ENCODE measurements at places on chromosomes 11 and 22. TPM values are rescaled to one million over a fixed set of nuclear protein-coding genes. Genes with fewer than 3 reads are reported as not detected.

Gene PATE4
- total RNA-seq, result not detected

Gene BCO2
- 0.68 TPM for total RNA-seq

Gene KBTBD3
- total RNA-seq, result 3.4 TPM

Gene KDM4E
- not detected for total RNA-seq

Gene CARD10
- total RNA-seq, result 61.6 TPM

Gene FOLR3
- not detected for total RNA-seq

Gene ASPHD2
- total RNA-seq, result 1.2 TPM

Gene ANKRD13D
- total RNA-seq, result 32.3 TPM

Gene PHOX2A
- total RNA-seq, result not detected

Gene BDNF
- 0.85 TPM for total RNA-seq

Gene GNAZ
- total RNA-seq, result 0.37 TPM

Gene ACR
- total RNA-seq, result 0.34 TPM

Gene GLYATL1
- 0.17 TPM for total RNA-seq

Gene ATG13
- 67.3 TPM for total RNA-seq

Gene P2RY6
- total RNA-seq, result 0.05 TPM

Gene AHNAK
- total RNA-seq, result 766 TPM

Gene POTEH
- total RNA-seq, result not detected

Gene SMIM35
- not detected for total RNA-seq

Gene SLC6A5
- total RNA-seq, result not detected

Gene C11orf86
- total RNA-seq, result not detected

Gene CDKN1C
- 37.2 TPM for total RNA-seq

Gene HBE1
- not detected for total RNA-seq

Gene SLC25A45
- total RNA-seq, result 1.0 TPM

Gene CECR2
- 0.17 TPM for total RNA-seq

Gene ARHGEF12
- total RNA-seq, result 159 TPM

Gene MMP13
- not detected for total RNA-seq

Gene SOX6
- total RNA-seq, result 0.09 TPM

Gene FXYD2
- total RNA-seq, result 0.74 TPM

Gene OR6A2
- total RNA-seq, result 0.17 TPM

Gene IFITM1
- total RNA-seq, result 0.37 TPM

Gene TRIM6
- 3.3 TPM for total RNA-seq

Gene CNGA4
- not detected for total RNA-seq

Gene APOL5
- total RNA-seq, result not detected

Gene SMC1B
- total RNA-seq, result not detected

Gene NPAS4
- total RNA-seq, result not detected

Gene MAJIN
- total RNA-seq, result 0.17 TPM

Gene RAB38
- total RNA-seq, result 0.34 TPM

Gene APOA4
- total RNA-seq, result not detected

Gene SERPINH1
- total RNA-seq, result 552 TPM

Gene OR52H1
- total RNA-seq, result not detected

Gene CRACR2B
- total RNA-seq, result 27.5 TPM

Gene MB
- total RNA-seq, result not detected

Gene WT1
- total RNA-seq, result not detected

Gene CDCA5
- total RNA-seq, result 17.5 TPM

Gene TEX54
- not detected for total RNA-seq

Gene ADAMTS15
- 4.6 TPM for total RNA-seq

Gene TSSK2
- not detected for total RNA-seq

Gene HRAS
- 70.2 TPM for total RNA-seq

Gene GP1BB
- total RNA-seq, result 5.3 TPM

Gene CST6
- total RNA-seq, result 0.17 TPM

Gene APOBEC3C
- 3.9 TPM for total RNA-seq

Gene KRTAP5-9
- total RNA-seq, result not detected

Gene TEX12
- total RNA-seq, result not detected

Gene DKK3
- total RNA-seq, result 156 TPM

Gene OR2AG2
- total RNA-seq, result not detected

Gene NRXN2
- not detected for total RNA-seq

Gene TMEM80
- 12.4 TPM for total RNA-seq

Gene SLC35F2
- total RNA-seq, result 74.1 TPM
